ENCODE measurements at places on chromosomes 12 and 14.
A peak's percentile ranks its signal among the peaks of the same experiment; 100 is the strongest.

- DNase-seq: no peak
Measured at GRCh38 chr12:128276471-128276870, 9.5 kb downstream of the TMEM132C start.

DNA sequence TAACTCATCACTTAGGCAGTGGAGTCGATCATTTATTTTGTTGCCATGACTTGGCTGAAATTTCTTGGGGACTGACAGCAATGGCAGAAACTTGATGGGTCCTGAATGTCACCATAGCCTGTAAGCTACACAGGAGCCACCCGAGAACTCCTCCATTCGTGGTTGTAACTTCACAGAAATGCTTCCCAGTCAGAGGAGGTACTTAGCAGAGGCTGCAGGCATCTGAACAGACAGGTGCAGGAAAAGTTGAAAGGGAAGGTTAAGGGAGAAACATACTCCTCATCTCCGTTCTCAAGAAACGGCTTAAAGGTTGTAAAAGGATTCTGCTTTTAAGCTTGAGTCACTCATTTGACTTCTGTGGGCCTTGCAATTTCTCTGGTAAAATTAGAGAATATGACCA lies 47.7 kb downstream of the ETV6 start:
- no peak for DNase-seq

- no peak for DNase-seq
Measured at GRCh38 chr14:103633391-103633790, 4.4 kb downstream of the KLC1 start.

DNA sequence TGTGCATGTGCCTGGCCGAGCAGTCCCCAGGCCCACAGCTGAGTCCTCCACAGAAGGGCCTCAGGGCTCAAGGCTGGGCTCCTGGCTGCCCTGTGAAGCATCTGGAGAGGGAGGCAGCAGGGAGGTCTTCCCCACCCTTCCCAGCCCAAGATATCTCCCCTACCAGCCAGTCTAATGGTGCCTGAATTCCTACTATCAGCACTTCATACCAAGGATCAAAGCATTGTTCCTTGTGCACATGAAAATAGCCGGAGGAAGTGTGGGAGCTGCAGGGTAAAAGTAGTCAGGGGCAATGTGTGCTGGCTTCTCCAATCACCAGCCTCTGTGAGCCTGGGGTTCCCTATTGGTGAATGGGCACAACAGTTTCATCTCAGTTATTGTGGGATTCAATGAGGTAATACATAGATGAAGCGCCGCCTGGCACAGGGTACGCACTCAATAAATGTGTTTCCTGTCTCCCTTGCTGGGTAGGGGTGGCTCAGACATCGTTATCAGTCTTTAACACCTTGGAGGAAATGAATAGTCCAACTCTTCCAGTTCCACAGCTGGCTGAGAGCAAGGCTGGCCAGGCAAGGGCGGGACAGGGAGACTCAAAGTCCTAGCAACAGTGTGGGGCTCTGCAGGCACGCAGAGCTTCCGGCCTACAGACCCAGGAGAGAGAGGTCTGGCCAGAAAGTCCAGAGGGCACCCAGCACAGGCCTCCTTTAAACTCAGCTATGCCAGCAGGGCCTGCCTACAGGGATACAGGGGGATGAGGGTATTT lies 39.1 kb upstream of the PNMA1 start:
- DNase-seq: no peak

- peak; percentile 82 for DNase-seq
Measured at GRCh38 chr14:104800015-104800770, 708 bp upstream of the ZBTB42 start.

GRCh38 chr12:92063641-92064040 lies 82.0 kb downstream of the BTG1 start:
- no peak for DNase-seq

GRCh38 chr12:60201891-60202290 lies 606.1 kb downstream of the SLC16A7 start:
- DNase-seq: no peak

- DNase-seq: no peak
Measured at GRCh38 chr14:105141486-105142281, 26.9 kb downstream of the JAG2 start.

- no peak for DNase-seq
Measured at GRCh38 chr14:105315941-105316576, 1.5 kb downstream of the PACS2 start.

- DNase-seq: no peak
Measured at GRCh38 chr12:49058366-49059044, 2.1 kb downstream of the KMT2D start.

DNA sequence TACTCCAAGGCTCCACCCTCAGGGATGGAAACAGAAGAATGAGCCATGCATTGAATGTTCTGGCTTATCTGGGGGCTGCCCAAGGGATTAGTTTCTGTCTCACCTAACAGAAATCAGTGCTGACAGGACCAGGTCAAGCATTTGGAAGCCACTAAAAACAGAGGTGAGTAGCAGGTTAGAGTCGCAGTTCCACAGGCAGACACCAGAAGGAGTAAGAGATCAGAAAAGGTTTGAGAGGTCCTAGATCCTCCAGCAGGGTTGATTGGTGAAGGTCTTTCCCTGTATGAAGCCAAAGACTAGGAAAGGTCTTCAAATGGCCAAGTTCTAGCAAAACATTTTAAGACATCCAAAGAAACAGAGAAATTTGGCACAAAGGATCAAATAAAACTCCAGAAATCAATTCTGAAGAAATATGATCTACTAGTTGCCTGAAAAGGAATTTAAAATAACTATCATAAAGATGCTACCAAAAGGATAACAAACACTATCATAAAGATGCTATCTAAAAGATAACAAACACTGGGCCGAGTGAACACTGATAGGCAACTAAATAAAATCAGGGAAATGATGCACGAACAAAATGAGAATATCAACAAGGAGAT lies 19.5 kb upstream of the TTC9 start:
- peak; percentile 43 for DNase-seq

All from NCI-H146 (cell line).